ENCODE measurements at places on chromosomes 4 and X.

- DNase-seq: no peak
Measured at GRCh38 chr4:114922592-114922933, 190.9 kb downstream of the NDST4 start.

DNA sequence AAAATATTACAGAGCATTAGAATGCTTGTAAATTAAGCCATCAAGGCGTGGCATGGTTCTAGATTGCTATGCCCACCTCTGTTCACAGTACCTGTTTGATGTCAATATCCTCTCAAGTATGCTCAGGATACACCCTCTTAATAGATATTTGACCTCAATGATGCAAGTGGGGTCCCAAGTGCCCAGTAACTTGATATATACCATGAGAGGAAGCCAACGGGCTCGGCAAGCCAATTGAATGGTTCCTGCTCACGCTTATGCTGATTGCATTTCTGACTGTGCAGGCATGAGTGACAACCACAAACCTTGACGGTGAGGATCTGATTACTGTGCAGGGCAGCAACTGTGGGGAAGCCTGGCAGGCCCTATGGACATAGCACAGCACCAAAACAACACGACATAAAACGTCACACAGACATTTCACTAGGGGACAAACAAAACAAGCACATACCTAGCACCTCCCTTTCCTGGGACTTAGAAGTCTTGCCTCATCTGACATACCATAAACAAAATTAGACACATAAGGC, 179.1 kb upstream of the ETNPPL start:
- DNase-seq: no peak

DNA sequence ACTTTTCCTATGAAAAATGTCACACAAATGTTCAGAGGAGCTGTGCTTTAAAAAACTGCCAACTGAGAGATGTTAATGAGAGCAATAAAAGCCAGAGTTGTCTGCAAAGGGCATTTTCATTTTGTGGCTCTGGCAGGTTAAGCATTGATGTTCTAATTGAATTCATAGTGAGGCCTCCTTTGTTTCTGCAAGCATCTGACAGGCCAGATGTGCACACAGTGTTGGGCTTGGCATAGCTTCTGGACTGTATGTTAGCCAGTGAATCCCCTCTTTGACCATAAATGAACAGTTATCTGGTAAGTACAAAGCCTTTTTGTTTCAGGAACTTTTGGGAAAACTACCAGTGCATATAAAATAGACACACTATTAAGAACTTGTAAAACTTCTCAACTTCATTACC, 81.9 kb downstream of the JADE3 start:
- peak; percentile 7 for DNase-seq

GRCh38 chr4:147773261-147774184, 41.6 kb downstream of the ARHGAP10 start:
- DNase-seq: no peak
